Endodermal cell (in vitro differentiated cells): ENCODE measurements at places on chromosomes 11 and 22. TPM values are rescaled to one million over a fixed set of nuclear protein-coding genes. Genes with fewer than 3 reads are reported as not detected.

DNA sequence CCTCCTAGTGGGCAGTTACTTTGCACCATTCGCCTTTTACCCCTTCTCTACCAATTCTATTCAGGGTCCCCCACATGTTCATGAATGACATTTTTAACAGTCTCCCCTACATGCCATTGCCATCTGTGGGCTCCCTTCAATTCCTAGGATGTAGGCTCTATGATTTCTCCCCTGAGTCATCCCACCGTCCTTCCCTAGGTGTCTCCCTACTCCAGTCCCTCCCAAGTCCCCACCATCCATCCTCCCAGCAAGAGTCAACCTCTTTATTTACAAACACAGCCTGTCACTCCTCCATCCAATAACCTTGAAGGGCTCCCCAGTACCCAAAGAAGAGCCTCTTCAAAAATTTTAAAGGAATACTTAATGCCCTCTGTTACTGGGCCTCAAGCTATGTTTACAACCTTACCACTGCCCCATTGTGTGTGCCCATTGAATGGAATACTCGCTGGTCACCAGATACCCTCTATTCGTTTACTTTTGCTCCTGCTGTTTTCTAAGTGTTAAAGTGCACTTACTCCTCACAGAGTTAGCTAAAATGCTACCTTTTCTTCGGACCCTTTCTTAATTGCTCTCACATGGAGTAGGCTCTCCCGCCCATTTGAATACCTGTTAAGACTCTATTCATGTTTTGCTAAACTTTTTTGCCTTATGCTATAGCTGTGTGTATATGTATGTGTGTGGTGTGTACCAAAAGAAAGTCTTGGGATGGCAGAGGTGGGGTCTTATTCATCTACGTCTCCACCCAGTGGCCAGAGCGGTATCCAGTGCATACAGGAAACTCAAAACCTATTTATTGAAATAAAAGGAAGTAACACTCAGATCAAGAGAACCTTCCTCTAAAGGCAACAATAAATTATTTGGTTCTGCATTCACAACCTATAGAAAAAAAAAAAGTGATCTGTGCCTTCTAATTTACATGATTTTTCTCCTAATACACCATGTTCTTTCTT, 235.8 kb upstream of the CCDC90B start:
- H3K27ac ChIP-seq = no peak overlapping the region
- DNase-seq = peak; percentile 70
- H3K4me3 ChIP-seq = no peak overlapping the region

- no peaks in the 10 kb centered on the region for H3K27me3 ChIP-seq
- no peak overlapping the region for H3K27ac ChIP-seq
- no peak overlapping the region for H3K4me3 ChIP-seq
- H3K4me1 ChIP-seq = peaks cover 6% of the 10 kb centered on the region
- no peak for DNase-seq
Measured at GRCh38 chr11:123799438-123799837, 6.7 kb downstream of the OR6M1 start.

MCHR1 gene
- total RNA-seq = 0.53 and 1.1 TPM in 2 replicates

KRTAP5-9 gene
- 0.31 and 0.34 TPM in 2 replicates for total RNA-seq

- no peaks in the 10 kb centered on the region for H3K4me1 ChIP-seq
- DNase-seq = no peak
- H3K36me3 ChIP-seq = no peaks in the 10 kb centered on the region
Measured at GRCh38 chr22:36773935-36774334, 2.0 kb downstream of the IFT27 start.

DNA sequence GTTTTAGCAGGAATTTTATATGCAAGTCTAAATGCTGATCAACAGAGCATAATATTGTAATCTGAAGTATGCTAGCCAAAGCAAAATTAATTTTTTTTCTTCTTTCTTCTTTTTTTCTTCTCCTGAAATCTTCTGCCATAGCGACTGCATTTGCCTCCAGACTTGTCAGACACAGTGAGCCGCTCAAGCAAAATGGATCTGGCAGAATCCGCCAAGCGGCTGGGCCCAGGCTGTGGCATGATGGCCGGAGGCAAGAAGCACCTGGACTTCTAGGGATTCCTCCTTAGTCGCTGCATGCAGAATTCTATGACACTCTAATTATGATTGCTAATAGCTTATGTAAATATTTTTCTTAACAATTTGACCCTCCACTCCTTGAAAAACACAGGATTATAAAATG, 27.9 kb downstream of the PAX6 start:
- H3K36me3 ChIP-seq = peaks cover 6% of the 10 kb centered on the region
- no peak overlapping the region for H3K27ac ChIP-seq
- no peak overlapping the region for H3K4me3 ChIP-seq
- DNase-seq = peak; percentile 56
- no peaks in the 10 kb centered on the region for H3K4me1 ChIP-seq

SPON1 gene
- 1.6 and 2.1 TPM in 2 replicates for total RNA-seq

P2RX3 gene
- total RNA-seq = not detected in 3 replicates

- no peak overlapping the region for H3K27ac ChIP-seq
- H3K4me1 ChIP-seq = peaks cover 4% of the 10 kb centered on the region
- no peak overlapping the region for H3K4me3 ChIP-seq
- H3K36me3 ChIP-seq = peaks cover 49% of the 10 kb centered on the region
- DNase-seq = no peak
Measured at GRCh38 chr22:21937041-21937820, 15.4 kb downstream of the PPM1F start.
